ENCODE measurements at places on chromosomes 2 and 18. TPM values are rescaled to one million over a fixed set of nuclear protein-coding genes. Genes with fewer than 3 reads are reported as not detected.
A peak's percentile ranks its signal among the peaks of the same experiment; 100 is the strongest.

- no peak overlapping the region for H3K4me3 ChIP-seq
- no peak for DNase-seq
- no peaks in the 10 kb centered on the region for H3K4me1 ChIP-seq
- peaks cover 18% of the 10 kb centered on the region for H3K36me3 ChIP-seq
- H3K27me3 ChIP-seq, result no peaks in the 10 kb centered on the region
Measured at GRCh38 chr2:15311926-15312325, 249.2 kb downstream of the NBAS start.

DNA sequence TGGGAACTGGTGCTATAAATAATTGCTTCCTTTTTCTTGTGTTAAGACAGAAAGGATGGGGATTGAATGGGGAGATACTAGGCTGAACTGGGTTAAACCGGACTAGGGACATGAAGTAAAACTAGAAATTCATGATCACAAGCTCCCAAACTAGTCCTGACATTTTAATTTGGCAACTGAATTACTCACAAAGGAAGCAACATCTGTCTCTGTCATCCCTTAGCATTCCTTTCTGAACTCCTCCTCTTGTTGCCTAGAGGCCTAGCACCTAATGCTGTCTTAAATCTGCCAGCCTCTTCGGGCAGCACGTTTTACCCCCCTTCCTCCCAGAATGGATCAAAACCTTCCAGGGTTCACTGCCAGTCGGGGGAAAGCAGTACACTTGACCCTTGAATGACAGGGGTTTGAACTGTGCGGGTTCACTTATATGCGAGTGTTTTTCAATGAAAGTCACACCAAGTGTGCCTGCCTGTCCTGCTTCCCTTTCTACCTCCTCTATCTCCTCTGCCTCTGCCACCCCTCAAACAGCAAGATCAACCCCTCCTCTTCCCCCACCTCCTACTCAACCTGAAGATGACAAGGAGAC, 8.2 kb downstream of the KCTD1 start:
- no peak overlapping the region for H3K4me3 ChIP-seq
- no peak overlapping the region for H3K27ac ChIP-seq
- no peaks in the 10 kb centered on the region for H3K27me3 ChIP-seq
- H3K36me3 ChIP-seq, result no peaks in the 10 kb centered on the region
- peaks cover 20% of the 10 kb centered on the region for H3K4me1 ChIP-seq
- DNase-seq, result peak; percentile 77

GRCh38 chr2:196119926-196120325, 51.3 kb upstream of the DNAH7 start:
- H3K27me3 ChIP-seq, result no peaks in the 10 kb centered on the region
- H3K4me3 ChIP-seq, result no peak overlapping the region
- H3K4me1 ChIP-seq, result no peaks in the 10 kb centered on the region
- no peaks in the 10 kb centered on the region for H3K36me3 ChIP-seq
- no peak overlapping the region for H3K27ac ChIP-seq
- DNase-seq, result no peak

DNA sequence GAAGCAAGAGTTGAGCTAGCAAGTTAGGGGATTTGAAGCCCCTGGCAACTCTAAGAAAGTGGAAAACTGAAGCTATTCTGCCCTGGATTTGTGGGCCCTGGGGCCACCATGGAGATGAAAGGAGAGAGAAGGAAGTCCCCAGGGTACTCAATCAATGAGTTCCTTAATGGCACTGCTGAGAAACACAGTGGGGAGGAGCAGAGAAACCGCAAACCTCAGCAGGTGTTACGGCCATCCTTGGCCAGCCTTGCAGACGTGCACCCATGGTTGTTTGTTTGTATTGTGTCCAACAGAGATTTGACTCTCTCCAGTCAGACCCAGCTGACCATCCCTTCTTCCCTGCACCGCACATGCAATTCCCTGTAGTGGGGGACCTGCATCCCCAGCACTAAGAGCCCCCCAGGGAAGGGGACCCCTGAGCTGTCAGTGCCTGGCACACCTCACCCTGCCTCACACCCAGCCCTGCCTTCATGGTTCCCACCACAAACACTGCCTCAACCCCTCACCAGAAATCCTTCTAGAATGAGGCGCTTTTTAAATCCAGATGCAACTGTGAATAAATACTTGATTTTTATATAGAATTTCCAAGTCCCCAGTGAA, 255.3 kb downstream of the SH3BP4 start:
- no peaks in the 10 kb centered on the region for H3K27me3 ChIP-seq
- H3K27ac ChIP-seq, result no peak overlapping the region
- H3K36me3 ChIP-seq, result no peaks in the 10 kb centered on the region
- no peaks in the 10 kb centered on the region for H3K4me1 ChIP-seq
- H3K4me3 ChIP-seq, result no peak overlapping the region

GRCh38 chr2:3793249-3793648, 89.9 kb downstream of the DCDC2C start:
- DNase-seq, result no peak
- no peaks in the 10 kb centered on the region for H3K4me1 ChIP-seq
- H3K27ac ChIP-seq, result no peak overlapping the region
- H3K4me3 ChIP-seq, result no peak overlapping the region

DNA sequence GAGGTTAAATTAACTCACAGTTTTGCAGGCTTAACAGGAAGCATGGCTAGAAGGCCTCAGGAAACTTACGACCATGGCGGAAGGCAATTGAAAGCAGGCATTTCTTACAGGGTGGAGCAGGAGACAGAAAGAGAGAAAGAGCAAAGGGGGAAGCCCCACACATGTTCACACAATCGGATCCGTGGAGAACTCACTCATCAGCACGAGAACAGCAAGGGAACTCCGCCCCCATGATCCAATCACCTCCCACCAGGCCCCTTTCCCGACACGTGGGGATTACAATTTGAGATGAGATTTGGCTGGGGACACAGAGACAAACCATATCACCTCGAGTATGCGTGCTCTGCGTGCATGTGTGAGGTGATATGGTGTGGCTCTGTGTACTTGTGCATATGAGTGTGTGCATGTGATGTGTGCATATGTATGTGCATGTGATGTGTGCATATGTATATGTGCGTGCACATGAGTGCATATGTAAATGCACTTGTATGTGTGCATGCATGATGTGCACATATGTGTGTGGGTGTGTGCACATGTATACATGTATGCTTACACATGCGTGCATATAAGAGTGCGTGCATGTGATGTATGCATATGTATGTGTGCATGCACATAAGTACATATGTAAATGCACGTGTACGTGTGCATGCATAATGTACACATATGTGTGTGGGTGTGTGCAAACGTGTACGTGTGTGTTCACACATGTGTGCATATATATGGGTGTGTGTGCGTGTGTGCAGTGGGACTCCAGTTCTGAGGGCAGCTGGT, 108.7 kb upstream of the HDAC4 start:
- H3K4me3 ChIP-seq, result no peak overlapping the region
- H3K4me1 ChIP-seq, result no peaks in the 10 kb centered on the region
- no peaks in the 10 kb centered on the region for H3K36me3 ChIP-seq
- no peaks in the 10 kb centered on the region for H3K27me3 ChIP-seq
- no peak for DNase-seq

- no peak overlapping the region for H3K27ac ChIP-seq
- H3K4me3 ChIP-seq, result no peak overlapping the region
Measured at GRCh38 chr2:31032475-31032874, 105.8 kb downstream of the GALNT14 start.

GRCh38 chr2:230050136-230050535, 18.6 kb downstream of the SLC16A14 start:
- H3K4me1 ChIP-seq, result peaks cover 7% of the 10 kb centered on the region
- H3K27ac ChIP-seq, result no peak overlapping the region
- H3K36me3 ChIP-seq, result peaks cover 9% of the 10 kb centered on the region
- DNase-seq, result no peak
- H3K4me3 ChIP-seq, result no peak overlapping the region
- no peaks in the 10 kb centered on the region for H3K27me3 ChIP-seq

- no peak overlapping the region for H3K27ac ChIP-seq
- H3K4me1 ChIP-seq, result no peaks in the 10 kb centered on the region
- no peaks in the 10 kb centered on the region for H3K27me3 ChIP-seq
- H3K36me3 ChIP-seq, result no peaks in the 10 kb centered on the region
- H3K4me3 ChIP-seq, result no peak overlapping the region
Measured at GRCh38 chr2:84283506-84283905, 175.6 kb downstream of the SUCLG1 start.

GRCh38 chr18:75016025-75016717, 192.8 kb downstream of the PTGR3 start:
- H3K36me3 ChIP-seq, result no peaks in the 10 kb centered on the region
- no peaks in the 10 kb centered on the region for H3K27me3 ChIP-seq
- no peak overlapping the region for H3K27ac ChIP-seq

- no peak overlapping the region for H3K4me3 ChIP-seq
- no peak overlapping the region for H3K27ac ChIP-seq
- peaks cover 12% of the 10 kb centered on the region for H3K36me3 ChIP-seq
Measured at GRCh38 chr2:46294176-46294836, 2.9 kb upstream of the EPAS1 start.

DNA sequence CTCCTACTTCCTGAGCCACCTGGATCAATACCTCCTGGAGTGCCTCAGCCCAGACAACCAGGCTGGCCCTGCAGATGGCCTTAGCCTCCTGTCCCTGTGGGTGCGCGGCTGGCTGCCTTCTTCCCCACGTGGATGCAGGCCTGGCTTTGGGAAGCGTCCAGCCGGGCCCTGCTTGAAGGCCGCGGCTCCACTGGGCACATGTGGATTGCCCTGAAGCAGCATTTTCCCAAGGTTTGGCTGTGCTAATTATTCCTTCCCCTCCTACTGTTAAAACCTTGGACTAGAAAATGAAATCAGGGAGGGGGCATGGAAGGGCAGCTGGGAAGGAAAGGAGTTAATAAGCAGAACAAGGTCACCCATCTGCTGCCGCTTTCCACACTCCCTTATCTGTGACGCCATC, 143.0 kb upstream of the GATA6 start:
- no peaks in the 10 kb centered on the region for H3K4me1 ChIP-seq
- no peak for DNase-seq
- H3K27ac ChIP-seq, result no peak overlapping the region
- no peaks in the 10 kb centered on the region for H3K27me3 ChIP-seq

DNA sequence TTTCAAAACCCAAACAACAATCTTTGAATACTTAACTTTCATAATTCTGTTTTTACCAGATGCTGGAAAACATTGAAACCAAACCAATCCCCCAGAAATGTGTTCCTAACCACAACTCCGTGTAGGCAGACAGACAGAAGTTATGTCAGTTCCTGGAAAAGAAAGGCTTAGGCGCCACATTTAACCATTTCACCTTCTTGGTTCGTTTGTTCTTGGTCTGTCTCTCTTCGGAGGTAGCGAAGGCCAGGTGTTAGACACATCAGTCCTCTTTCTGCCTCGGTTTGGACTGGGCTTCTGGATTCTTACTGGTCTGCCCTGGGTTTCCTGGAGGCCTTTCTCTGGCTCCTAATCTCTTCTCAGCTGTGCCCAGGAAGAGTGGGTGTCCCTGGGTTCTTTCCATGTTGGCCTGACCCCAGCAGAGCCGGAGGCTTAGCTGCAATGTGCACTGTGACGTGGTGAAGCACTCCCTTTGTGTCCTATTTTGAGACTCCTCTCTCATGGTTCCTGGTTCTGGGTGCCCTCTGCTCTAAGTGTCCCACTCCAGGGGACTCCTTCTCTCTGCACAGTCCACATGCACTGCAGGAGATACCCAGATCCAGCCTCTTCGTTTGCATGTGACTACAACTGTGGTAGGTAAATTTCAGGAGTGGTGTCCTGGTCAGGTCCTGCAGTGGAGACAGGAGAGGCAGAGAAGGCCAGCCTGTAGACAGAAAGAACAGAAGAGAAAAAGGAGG, 23.1 kb upstream of the RAB31 start:
- H3K27ac ChIP-seq, result peak overlapping the region; percentile 61
- H3K36me3 ChIP-seq, result no peaks in the 10 kb centered on the region
- no peak overlapping the region for H3K4me3 ChIP-seq
- H3K4me1 ChIP-seq, result peaks cover 24% of the 10 kb centered on the region
- no peaks in the 10 kb centered on the region for H3K27me3 ChIP-seq

DNA sequence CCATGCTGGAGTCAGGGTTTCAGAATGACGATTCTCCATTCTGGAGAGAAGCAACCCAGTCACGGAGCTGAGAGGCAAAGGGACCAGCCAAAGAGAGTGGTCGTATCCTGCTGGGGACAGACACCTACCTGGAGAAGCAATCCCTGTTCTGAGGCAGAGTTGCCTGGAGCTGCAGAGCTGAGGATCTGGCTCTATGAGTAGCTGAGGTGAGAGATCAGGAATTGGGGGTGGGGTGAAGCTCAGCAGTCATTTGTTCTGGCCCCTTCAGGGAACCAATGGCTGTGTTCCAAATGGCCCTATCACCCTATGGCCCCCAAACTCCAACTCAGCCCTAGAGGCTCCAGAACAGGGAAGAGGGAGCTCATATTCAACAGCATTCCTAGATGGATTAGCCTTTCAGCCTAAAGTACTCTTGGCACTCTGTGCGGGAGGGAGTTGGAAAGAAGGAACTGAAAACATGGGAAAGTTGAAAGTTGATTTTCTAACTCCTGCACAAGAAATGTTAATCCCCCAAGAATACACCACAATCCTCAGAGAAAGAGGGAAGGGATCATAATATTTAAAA, 3.3 kb upstream of the ATRAID start:
- no peaks in the 10 kb centered on the region for H3K27me3 ChIP-seq
- peaks cover 67% of the 10 kb centered on the region for H3K36me3 ChIP-seq
- H3K27ac ChIP-seq, result no peak overlapping the region
- peaks cover 26% of the 10 kb centered on the region for H3K4me1 ChIP-seq

DNA sequence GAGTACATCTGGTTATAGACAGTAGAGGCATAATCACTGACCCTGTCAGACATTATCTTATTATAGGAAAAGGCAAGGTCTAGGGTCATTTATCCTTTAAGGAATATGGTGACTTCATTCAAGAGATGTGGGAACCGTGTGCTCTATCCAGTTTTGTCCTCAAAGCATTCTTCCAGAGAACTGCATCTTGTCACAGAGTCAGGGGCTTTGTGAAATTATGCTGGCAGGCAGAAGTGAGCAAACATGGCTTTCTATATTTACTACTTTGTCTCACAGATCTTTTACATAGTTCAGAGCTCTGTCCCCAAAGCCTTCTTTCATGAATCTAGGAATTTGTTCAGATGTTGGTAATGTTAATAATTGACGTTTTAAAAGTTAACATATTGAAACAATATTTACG, 177.4 kb downstream of the ASXL3 start:
- DNase-seq, result no peak
- H3K4me1 ChIP-seq, result peaks cover 4% of the 10 kb centered on the region

- H3K27me3 ChIP-seq, result no peaks in the 10 kb centered on the region
- no peak overlapping the region for H3K27ac ChIP-seq
- H3K4me3 ChIP-seq, result no peak overlapping the region
- no peaks in the 10 kb centered on the region for H3K4me1 ChIP-seq
- no peaks in the 10 kb centered on the region for H3K36me3 ChIP-seq
Measured at GRCh38 chr18:30359521-30359920, 683.0 kb downstream of the DSC3 start.

Gene GPBAR1
- total RNA-seq, result 4.5 TPM

Gene EPB41L3
- 32.0 TPM for total RNA-seq

Gene CYP27C1
- 0.26 TPM for total RNA-seq

Data from esophagus muscularis mucosa (tissue), 4 donors.